ENCODE measurements at places on chromosomes 3 and 15.

DNA sequence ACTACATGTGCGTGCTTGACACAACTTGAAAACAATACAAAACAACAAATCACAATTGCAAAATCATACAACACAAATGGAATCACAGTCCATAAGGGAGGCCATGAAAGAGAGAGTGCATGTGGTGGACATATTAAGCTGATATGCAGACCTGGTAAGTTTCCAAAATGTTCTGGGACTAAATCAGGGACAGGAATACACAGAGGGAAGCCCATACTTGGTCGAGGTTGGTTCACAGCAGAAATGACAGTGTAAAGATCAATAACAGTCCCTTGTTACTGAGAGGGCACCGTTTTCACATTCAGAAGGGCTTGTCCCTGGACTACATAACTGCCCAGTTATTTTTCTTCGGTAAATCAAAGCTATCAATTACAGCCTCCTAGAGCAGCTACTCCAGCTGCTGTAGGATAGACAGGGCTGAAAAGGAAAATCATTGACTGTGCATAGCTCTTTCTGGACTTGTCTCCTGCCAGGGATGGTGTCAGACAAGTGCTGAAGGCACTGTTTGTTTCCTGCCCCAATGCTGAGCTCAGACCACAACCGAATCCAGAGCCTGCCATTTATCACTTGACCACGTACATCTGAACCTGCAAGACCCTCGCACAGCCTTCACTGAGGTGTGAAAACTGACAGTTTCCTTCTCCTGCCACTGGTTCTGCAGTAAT, 79.5 kb upstream of the KCNMB2 start:
- DNase-seq: no peak

- no peak for DNase-seq
Observed at GRCh38 chr3:124322309-124322880, 330.5 kb upstream of the ROPN1 start.

DNA sequence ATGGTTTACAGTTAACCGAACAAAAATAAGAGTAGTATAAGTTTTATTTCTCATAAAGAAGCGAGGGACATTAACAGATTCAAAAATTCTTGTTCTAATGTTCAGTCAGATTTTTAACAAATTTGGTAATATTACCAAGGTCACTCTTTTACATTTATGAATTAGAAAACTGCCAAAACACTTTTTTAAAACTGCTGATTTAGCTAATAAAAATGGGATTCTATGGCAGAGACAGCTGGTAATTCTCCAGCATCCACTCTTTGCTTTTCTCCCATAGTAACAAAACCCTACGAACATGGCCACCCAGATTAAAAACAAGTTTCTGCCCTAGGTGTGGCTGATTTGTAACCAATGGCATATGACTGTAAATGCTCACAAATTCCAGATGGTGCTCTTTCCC, 71.2 kb downstream of the GPR160 start:
- no peak for DNase-seq

- DNase-seq: no peak
Observed at GRCh38 chr3:186612721-186613636, at the start of gene AHSG. AHSG (plus strand) TSS chr3:186613060; CDS start chr3:186613142, 82 bp downstream.

GRCh38 chr15:76058714-76059319, 968 bp upstream of the TMEM266 start:
- DNase-seq: peak; percentile 53

DNA sequence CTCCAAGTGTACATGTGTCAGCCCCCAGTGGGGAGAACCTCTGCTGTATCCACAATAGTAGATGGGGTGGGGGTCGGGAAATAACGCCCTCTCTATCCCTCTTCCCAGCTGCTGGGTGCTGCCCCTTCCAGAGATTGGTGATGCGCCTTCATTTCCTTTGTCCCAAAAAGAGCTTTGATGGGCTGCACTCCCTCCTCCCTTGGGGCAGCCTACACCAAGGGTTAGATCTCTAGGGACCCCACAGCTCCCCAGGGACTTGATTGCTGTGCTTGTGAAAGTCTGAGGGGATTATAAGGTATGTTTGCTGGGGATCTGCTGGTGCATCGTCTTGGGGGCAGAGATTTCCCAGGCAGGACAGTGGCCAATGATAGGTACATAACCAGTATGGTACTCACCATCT, 105.3 kb downstream of the UNC13C start:
- no peak for DNase-seq

GRCh38 chr15:66004618-66005262, 135.4 kb downstream of the RAB11A start:
- DNase-seq: peak; percentile 78

DNA sequence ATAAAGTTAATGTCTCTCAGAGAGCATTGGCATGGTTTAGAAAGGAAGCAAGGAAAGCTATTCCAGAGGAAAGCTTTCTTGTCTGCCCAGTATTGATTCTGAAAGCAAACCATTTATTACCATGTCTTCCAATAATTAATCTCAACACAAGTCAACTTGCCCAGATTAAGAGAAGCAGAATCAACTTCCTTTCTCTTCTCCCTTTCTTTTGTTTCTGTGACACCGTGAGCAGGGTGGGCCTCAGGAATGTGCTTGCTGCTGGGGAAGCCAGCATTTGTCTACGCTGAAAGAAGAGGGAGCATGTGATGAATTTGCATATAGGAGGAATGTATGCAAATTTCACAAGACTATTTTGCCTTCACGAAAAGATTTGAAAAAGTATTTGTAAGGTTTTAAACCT, 368.6 kb upstream of the ROPN1 start:
- peak; percentile 91 for DNase-seq

GRCh38 chr3:196918968-196919367, 23.4 kb downstream of the NCBP2 start:
- no peak for DNase-seq

- peak; percentile 90 for DNase-seq
Observed at GRCh38 chr15:75842722-75843677, at the start of gene UBE2Q2. UBE2Q2 (plus strand) TSS chr15:75843447; CDS start chr15:75843667, 220 bp downstream.

- no peak for DNase-seq
Observed at GRCh38 chr15:70266412-70267121, 168.8 kb upstream of the TLE3 start.

- DNase-seq: no peak
Observed at GRCh38 chr3:5258526-5258925, 71.0 kb downstream of the EDEM1 start.

DNA sequence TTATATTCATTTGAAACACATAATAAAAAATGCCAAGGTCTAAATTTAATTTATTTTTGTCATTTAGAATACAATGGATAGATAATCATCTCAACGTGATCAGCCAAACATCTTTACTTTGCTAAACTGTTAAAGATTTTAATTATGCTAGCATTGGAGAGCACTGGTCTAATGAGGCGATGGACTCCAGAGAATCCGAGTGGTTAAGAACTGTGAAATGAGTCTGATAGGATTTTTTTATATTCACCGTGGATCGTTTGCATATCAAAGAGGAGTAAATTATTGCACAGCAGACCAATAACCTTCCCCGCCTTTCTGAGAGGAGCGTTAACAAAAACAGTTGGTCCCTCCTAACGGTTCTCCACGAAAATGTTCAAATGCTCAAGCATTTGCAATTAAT, 540.8 kb downstream of the FOXP1 start:
- DNase-seq: no peak

- DNase-seq: peak; percentile 93
Observed at GRCh38 chr3:51682079-51682478, 11.0 kb downstream of the TEX264 start.

GRCh38 chr3:103818398-103818797, 1383.6 kb downstream of the ZPLD1 start:
- DNase-seq: no peak

GRCh38 chr3:46107682-46108081, 80.4 kb upstream of the XCR1 start:
- DNase-seq: no peak

DNA sequence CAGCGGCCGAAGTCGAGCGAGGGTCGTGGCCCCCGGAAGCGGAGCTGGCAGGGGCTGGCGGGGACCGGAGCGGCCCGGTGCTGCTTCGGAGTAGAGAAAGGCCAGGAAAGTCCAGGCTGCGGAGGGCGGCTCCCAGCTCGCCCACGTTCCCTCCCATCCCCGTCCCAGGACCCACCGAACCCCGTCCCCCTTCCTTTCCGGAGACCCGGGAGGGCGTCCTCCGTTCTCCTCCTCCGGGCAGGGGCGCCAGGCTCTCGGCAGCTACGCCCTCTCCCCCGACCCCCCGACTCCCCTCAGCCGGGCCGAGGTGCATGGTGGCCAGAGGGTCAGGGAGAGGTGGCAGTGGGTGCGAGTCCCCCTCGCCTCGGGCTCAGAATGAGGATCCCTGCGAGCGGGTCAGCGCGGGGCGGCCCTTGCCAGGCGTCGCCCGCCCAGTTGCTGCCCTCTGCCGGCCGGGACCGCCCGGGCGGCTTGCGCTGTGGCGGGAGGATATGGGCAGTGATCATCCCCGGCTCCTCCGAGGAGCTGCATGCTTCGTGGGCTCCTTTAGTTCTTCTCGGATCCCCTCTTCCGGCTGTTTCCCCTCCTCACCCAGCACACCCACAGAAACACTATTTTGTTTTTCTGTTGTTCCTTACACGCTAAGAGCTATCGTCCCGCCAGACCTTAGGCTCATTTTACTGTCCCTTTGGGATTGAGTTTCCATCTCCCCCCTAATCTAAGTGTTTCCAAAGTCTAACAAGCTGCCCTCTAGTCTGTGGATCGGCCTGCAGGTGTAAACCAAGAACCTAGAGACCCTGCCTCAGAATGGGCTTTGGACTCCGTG, 744 bp upstream of the ALDH1A2 start:
- peak; percentile 81 for DNase-seq

- DNase-seq: no peak
Observed at GRCh38 chr3:77414881-77415280, 375.0 kb downstream of the ROBO2 start.

- DNase-seq: no peak
Observed at GRCh38 chr3:82054849-82055248, 293.4 kb upstream of the GBE1 start.

DNA sequence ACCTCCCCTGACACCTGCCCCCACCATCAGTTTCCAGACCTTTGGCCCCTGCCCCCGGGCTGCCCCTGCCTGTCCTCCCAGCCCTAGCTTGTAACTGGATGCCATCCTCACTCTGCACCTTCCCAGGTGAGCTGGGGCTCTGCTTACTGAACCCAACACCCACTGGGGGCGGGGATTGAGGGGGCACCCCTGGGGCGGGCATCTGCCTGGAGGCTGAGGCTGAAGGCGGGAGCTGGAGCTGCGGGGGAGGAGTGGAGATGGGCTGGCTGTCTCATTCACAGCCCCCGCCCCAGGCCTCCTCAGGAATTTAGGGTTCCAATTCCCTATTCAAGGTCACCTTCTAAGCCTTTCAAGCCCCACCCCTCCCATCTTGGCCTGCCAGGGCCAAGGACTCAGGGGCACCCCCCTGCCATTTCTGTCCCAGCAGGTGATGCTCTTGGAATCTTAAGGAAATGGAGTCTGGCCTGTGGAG, 17.7 kb downstream of the PIF1 start:
- peak; percentile 100 for DNase-seq

DNA sequence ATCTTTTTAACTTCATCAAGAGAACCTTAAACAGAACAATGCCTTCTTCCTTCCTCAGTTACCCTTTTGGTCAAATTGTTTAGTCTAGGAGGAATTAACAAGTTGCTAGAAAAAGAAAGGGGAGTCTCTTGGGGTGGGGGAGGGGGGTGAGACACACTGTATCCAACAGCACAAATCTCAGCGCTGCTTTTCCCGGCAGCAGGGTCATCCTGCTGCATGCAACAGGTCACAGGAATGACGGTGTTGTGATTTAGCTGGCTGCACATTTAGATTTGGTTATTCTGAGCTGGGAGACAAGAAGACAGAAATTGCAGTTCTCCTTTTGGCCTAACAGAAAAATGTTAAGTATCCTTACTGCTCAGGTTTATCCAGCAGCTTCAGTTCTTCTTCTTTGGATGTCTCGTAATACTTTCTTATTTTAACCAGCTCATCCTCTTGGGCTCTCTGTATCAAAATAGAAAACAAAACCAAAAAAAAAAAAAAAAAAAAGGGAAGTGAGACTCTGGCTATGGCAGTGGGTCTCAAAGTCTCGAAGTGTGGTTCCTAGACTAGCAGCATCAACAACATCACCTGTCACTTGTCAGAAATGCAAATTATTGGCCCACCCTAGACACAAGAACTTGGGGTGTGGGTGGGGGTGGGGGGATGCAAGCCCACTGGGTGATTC, 190.5 kb downstream of the GREM1 start:
- DNase-seq: no peak

All from GM23338 (cell line).